Activated CD4-positive, alpha-beta T cell treated with anti-CD3 and anti-CD28 coated beads, Interleukin-2, amount 50 U/mL, for 4 hours (primary cell): ENCODE measurements at places on chromosomes 7 and 10.

- DNase-seq = no peak
Observed at GRCh38 chr10:71623098-71623985, 96.2 kb downstream of the C10orf105 start.

DNA sequence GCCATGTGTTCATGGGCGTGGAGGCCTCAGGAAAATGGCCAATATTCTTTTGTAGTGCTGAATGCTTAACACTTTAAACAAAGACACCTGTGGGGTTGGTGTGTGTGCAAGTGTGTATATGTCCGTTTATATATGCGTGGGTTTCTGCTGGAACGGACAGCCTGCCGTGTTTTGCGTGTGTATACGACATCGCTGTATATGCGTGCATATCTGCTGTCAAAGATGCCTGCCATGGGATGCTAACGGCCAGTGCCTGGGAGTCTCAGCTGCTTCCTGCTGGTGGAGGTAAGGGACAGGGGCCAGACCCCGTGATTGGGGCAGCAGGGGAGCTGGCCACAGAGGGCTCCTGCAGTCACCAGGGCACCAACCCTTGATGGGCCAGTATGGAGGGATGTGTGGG is 216.3 kb upstream of the SHH start:
- no peak for DNase-seq

DNA sequence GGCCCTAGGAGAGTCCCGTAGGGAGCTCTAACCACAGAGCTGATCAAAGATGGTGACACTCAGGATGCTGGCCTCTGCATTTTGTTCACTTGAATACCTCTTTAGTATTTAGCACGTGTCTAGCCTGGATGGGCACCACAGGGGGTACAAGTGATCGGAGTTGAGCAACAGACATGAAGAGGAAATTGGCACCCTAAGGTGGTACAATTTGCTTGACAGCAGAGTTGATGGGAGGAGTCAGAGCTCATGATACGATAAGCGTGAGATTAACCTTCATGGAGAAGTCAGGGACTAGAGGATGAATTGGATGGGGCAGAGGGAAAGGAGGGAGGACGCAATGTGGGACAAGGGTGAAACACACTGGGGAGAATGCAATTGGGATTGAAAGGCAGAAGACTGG is 9.9 kb upstream of the ZNF212 start:
- DNase-seq = no peak

DNA sequence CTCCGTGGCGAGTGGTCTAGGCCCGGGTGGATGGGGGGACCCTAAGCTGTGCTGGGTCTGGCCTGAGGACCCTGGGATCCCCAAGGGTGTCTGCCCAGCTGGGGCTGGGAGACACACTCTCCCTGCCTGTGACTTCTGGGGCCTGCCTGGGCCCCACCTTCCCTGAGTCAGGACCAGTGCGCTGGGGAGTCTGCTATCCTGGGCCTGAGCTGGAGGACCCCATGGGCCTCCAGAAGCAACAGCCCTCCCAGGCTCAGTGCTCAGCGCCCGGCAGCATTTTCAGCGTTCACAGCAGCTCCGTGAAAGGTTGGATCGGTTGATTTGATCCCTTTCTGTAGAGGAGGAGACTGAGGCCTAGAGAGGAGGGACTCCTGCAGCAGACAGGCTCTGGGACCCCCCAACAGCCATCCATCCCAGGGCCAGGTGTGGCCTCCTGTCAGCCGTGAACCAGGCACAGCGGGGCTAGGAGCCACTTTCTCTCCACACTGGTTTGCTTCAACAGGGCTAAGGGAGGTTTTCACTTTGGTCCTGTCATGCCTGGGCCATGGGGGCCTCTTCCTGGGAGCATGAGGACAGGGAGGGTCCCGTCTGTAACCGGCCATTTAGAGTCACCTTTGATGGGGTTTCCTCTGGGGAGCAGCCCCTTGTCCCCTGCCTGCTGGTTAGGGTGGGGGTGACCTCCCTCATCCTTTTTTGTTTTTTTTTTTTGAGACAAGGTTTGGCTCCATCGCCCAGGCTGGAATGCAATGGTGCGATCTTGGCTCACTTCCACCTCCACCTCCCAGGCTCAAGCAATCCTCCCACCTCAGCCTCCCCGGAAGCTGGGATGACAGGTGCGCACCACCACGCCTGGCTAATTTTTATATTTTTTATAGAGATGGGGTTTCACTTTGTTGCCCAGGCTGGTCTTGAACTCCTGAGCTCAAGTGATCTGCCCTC is 12.4 kb downstream of the FOXL3 start:
- DNase-seq = no peak

DNA sequence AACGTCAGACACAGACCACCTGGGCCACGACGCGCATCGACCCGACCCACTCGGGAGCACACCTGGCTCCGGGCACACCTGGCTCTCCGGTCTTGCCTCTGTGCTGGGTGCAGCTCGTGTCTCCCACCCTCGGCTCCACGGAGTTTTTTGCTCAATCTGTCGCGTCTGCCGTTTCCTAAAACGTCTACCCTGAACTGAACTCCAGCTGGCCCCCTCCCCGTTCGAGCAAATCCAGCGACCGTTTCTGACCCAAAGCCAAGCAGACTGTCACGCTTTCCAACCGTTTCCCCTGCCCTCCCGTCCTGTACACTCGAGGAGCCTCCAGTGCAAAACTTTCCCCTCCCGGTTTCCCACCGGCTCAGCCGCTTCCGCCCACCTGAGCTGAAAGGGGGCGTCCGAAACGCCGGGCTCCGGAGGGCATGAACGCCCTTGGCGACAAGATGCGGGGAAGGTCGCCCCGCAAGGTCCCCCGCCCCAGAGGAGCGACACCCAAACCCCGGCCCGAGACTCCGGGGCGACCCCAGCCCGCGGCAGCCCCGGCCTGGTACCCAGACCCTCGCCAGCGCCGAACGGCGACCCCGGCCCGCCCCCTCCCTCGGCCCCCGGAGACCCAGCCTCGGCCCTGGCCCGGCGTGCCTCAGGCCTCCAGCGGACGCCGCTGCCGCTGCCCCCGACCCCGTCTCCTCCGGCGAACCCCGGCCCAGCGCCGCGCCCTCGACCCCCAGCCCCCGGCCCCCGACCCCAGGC is 557 bp downstream of the CYTH3 start:
- peak; percentile 18 for DNase-seq
